Left colon (tissue), 2 donors: ENCODE measurements at places on chromosomes 6 and 20. TPM values are rescaled to one million over a fixed set of nuclear protein-coding genes. Genes with fewer than 3 reads are reported as not detected.

HRH3 gene
- not detected for total RNA-seq

WFDC5 gene
- not detected for total RNA-seq

GJA1 gene
- 6.5 TPM for total RNA-seq

- DNase-seq = no peak
Measured at GRCh38 chr20:10319855-10320254, 101.2 kb downstream of the SNAP25 start.

DYNLT2 gene
- 1.6 TPM for total RNA-seq

DNA sequence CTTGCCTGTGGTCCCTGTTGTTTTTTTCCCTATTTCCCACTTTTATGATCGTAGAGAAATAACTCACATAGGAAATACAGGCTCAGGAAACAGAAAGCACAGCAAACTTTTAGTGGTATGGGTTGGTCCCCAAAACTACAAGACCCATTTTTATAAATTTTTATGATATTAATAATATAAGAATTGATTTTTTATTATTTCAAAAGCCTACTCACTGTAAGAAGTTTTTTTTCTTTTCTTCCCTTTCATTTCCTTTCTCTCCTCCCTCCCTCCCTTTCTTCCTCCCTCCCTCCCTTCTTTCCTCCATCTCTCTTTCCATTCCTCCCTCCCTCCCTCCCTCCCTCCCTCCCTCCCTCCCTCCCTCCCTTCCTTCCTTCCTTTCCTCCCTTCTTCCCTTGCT, 141.5 kb downstream of the ZDHHC14 start:
- DNase-seq = no peak

DNA sequence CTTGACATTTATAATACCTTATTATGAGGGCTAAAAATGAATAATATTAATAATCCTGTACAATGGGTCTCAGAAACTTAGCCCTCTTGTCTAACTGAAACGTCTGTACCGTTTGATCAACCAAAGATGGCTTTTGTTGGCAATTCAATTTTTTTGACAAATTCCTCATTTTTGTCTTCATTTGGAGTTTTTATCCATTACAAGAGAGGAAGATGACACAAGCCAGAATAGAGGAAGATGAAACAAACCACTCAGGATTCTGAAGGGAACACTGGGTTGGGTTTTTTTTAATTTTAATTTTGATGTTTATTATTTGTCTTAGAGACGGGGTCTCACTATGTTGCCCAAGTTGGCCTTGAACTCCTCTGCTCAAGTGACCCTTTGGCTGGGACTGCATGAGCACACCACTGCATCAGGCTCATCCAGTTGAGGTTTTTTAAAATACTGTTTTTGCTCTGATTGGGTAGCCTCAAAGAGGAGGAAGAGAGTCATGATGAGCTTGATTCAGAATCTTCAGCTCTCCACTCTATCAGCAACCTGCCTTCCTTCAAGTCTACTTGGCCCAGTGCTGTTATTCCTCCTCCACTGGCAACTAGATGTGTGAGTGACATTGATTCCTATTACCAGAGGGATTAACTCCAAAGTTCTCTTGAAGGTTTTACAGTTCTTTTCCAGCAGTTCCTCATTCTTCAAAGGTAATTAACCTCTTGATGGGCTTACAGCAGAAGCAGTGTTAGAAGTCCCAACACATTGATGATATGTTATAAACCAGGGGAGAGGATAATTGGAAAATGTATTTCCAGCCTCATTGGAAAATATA, 71.3 kb downstream of the ATXN1 start:
- DNase-seq = no peak
